Midbrain (tissue), 1 donor: ENCODE measurements at places on chromosomes 12 and 14.

GRCh38 chr14:34835312-34835711, 39.8 kb downstream of the BAZ1A start:
- DNase-seq: no peak

- no peak for DNase-seq
Measured at GRCh38 chr14:89760086-89760485, 194.4 kb downstream of the EFCAB11 start.

DNA sequence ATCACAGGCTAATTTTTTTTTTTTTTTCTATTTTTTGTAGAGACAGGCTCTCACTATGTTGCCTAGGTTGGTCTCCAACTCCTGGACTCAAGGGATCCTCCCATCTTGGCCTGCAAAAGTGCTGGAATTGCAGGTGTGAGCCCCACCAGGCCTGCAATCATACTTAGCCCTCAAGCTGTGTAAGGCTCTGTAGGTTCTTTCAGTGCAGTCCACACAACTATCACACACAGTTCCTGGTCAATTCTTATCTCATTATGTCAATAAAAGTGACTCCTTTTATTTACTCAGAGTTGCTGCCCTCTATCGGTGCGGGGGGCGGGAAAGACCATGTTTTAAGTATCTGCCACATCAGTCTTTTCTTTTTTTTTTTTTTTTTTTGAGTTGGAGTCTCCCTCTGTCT, 29.0 kb downstream of the SLC2A3 start:
- DNase-seq: no peak

DNA sequence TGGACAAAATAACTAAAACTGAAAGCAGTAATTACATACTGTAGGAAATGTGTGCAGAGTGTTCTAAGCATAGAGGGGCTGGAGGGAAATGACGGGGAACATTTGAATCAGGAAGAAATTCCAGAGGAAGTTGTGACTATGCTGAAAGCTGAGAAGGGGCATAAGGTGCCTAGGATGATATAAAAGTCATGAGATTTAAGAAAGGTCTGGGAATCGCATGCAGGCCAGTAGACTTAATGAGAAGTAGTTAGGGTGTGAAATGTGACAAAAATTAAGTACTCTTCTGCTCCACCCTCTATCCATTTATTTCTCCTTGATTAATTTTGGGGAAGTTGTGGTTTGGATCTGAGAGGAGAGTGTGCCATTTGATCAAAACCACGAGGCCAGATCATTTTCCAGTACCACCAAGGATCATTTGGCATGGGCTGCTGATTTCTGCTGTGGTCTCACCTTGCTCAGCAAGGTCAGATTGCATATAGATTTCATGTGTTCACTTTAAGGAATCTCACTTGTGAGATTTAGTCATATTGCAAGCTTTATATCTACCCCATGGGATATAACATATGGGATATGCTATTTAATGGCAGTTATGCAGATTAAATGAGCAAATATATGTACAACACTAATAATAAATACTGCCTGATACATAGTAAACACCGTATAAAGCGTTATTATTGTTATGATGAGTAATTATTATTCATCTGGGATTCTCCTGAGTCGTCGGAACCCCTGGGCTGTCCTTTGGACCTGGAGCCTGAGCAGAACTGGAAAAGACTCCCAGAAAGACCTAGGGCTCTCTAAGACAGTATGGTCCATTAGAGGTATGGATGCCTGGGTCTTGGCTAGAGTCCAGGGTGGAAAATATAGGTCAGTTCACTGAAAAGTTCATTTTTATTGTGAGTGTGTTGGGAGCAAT, 72.3 kb downstream of the SRGAP1 start:
- DNase-seq: no peak

DNA sequence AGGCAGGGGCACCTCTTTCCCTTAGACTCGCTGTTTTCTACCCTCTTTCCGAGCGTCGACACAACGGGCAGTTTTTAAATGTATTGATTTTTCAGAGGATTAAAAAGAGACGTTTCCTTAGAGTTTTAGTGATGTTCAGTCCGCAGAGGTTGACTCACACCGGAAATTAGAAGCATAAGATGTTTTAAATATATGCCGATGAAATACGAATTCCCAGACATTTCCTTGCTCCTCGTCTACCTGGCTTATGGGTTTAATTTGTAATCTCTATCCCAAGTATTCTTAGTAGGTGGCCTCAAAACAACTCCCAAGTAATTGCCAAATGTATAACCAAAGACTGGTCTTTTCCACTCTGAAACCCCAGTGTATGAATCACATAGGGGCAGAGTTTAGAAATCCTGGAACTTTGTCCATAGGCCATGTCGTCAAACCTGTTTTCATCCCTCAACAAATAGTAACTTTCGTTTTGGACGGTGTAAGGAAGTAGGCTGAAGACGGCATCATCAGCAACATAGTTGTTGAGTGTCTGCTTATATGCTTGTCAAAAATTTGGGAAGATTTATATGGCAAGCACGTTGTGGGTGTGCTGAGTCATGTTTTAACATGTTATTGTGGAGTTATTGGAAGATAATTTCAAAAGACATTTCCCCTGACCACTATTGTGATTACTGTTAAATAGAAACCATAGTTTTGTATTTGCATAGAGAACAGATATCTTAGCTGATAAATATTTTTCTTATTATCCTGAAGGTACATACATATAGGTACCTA, 824 bp downstream of the TBK1 start:
- DNase-seq: peak; percentile 23

DNA sequence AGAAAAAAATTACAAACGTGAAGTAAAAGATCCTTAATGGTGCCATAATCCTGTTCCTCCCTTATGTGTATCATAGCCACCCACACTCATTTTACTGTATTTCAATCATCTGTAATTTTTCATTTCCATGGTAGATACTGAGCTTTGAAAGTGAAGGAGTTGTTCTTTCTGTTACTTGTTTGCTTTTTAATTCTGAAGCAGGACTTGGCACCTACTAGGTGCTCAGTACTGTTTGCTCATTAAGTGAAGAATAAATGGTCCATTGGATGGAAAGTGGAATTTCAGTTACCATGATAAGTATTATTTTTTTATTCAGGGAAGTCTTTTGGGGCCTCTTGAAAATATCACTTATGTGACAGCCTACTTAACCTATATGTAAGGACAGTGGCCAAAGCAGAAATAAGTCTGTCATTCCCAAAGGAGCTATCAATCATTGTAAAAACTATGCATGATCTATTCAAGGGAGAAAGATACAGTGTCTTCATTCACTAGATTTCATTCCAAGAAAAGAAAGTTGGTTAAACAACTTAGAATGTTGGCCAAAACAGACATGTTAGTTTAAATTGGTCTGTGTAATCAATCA, 1244.4 kb upstream of the SEL1L start:
- DNase-seq: no peak

DNA sequence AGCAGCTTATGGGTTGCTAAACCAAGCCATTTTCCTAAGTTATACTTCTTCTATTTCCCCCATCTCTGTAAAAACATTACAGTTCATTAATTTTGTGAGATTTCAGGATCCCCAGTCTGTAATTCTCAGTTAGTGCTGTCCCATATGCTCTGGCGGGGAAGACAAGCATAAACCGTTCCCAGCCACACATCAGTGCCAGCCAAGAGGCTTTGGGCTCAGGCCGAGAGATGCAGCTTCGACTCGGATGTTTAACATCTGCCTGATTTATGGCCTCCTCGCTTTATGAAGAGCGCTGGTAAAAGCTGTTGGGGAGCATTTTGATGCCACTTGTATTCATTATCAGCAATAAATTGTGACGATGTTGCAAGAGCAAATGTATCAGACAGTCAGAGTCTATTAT, 349.1 kb upstream of the CCDC196 start:
- no peak for DNase-seq

DNA sequence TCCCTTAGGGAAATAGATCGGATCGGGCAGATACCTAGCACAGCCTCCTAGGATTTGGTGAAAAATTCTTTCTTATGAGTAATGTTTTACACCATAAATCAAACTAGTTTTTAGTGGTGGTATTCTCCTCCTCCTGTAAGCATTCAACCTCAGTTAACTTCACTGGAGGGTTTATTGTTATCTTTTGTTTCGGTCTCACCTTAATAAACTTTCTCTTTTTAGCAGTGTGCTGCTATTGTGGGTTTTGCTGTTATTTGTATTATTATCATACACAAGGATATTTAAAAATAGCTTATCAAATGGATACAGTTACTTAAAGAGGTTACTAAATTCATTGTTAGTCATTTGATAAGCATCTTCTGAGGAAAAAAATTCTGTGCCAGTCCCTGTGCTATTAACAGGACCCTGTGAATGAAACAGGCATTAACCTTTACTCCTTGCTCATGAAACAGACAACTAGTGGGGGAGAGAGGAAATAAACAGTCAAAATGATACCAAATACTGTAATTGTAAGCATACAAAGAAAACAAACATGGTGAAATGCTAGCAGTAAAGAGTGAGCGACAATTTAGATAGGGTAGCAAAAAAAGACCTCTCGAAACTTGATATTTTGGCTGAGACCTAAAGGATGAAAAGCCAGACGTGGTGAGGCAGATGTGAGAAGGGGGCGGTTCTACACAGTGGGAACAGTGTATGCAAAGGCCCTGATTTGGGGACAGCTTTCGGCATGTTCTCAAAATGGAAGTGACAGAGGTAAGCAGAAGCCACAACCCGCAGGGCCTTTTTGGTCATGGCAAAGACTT, 178.7 kb upstream of the SOX5 start:
- DNase-seq: no peak
